Right lung (tissue), 10 donors: ENCODE measurements at places on chromosomes 3 and 15.

DNA sequence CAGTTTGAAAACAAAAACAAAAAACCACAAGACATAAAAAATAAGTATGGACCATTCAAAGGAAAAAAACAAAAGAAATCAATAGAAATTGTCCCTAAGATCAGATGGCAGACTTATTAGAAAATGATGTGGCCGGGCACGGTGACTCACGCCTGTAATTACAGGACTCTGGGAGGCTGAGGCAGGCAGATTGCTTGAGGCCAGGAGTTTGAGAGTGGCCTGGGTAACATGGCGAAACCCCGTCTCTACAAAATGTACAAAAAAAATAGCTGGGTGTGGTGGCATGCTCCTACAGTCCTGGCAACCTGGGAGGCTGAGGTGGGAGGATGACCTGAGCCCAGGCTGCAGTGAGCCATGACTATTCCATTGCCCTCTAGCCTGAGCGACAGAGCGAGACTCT is 16.6 kb downstream of the SPCS1 start:
- no peak for DNase-seq

- no peak for DNase-seq
Observed at GRCh38 chr15:70320482-70320881, 222.8 kb upstream of the TLE3 start.

- no peak for DNase-seq
Observed at GRCh38 chr3:133367403-133367802, 32.5 kb upstream of the BFSP2 start.

- no peak for DNase-seq
Observed at GRCh38 chr3:140051019-140051957, 116.3 kb downstream of the CLSTN2 start.

GRCh38 chr3:47577583-47578118 is 1.0 kb downstream of the CSPG5 start:
- no peak for DNase-seq

- no peak for DNase-seq
Observed at GRCh38 chr3:42256135-42256819, 9.7 kb downstream of the CCK start.

DNA sequence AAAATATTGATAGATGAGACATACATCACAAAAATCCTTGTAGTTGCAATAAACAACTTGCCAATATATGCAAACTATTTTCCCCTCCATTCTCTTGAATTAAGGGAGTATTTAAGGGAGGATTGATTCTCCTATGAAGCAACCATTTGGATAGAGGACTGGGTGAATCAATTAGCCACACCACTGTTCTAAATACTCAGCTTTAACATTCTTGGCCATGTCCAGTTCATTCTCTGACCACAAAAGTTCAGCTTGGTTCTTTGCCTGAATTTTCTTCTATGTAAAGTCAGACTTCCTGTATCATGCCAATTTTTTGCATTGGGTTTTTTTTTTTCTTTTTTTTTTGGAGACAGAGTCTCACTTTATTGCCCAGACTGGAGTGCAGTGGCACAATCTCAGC is 15.8 kb upstream of the SEC11A start:
- no peak for DNase-seq

GRCh38 chr3:20028905-20029331 is 11.3 kb upstream of the KAT2B start:
- DNase-seq = no peak

DNA sequence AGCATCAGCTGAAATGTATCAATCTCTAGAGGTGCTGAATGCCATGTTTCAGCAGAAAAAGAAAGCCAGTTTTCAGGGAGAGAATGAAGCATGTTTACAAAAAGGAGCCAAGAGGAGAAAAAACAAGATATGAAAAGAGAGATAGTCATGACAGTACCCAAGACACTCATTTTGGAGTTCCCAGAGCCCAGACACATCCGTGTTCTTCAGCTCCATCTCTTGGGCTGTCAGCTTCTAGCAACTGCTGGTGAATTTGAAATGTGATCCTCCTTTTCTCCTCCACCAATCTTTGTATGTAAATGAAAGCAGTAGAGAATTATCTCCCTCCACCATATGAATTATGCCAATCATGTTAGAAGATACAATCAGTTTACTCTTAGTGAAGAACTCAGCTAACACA is 93.0 kb upstream of the SLC25A36 start:
- no peak for DNase-seq

- no peak for DNase-seq
Observed at GRCh38 chr3:72728329-72728889, 119.8 kb downstream of the SHQ1 start.

GRCh38 chr3:130688015-130688688 is 58.5 kb downstream of the PIK3R4 start:
- DNase-seq = no peak

DNA sequence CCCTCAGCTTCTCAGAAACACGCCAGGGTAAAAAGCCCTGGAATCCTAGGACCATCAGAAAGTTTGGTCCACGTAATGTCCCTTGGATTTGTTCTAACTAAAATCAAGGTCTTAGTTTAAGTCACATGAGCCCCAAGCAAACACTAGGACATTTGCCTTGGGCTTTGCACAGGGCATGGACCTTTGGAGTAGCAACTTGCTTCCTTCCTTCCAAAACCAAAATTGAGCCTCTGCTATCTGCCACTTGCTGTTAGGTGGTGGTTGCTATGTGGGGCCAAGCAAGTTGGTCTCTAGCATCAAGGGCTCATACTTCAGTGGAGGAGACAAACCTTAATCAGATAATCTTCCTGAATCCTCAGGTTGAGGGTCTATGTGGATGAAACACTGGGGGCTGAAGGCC is 4.0 kb upstream of the DAG1 start:
- no peak for DNase-seq

GRCh38 chr3:10703875-10704274 is 112.2 kb upstream of the SLC6A11 start:
- DNase-seq = no peak

GRCh38 chr3:12946251-12946648 is 104.9 kb upstream of the RPL32 start:
- DNase-seq = no peak

GRCh38 chr15:63067976-63068743 is 25.6 kb downstream of the TPM1 start:
- DNase-seq = no peak

DNA sequence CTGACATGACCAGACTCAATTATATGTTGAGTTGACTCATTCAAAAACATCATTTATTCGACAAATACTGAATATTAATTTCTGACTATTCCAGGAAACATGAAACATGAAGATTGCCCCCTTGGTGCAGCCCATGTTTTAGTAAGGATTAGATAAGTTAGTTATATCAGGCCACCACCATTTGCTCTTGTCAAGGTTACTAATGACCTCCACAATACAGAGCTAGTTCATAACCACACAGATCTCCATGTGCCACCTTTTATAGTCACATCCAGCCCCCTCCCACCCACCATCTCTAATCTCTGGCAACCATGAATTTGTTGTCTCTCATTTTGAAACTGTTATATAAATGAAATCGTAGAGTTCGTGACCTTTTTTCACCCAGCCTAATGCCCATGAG is 15.7 kb downstream of the KLHL18 start:
- no peak for DNase-seq

GRCh38 chr3:155607761-155608160 is 137.1 kb downstream of the PLCH1 start:
- no peak for DNase-seq
